ENCODE measurements at places on chromosomes 13 and 19. TPM values are rescaled to one million over a fixed set of nuclear protein-coding genes. Genes with fewer than 3 reads are reported as not detected.

The PCDH9 gene
- total RNA-seq, result 0.11 TPM

The LHFPL6 gene
- total RNA-seq, result 7.5 TPM

DNA sequence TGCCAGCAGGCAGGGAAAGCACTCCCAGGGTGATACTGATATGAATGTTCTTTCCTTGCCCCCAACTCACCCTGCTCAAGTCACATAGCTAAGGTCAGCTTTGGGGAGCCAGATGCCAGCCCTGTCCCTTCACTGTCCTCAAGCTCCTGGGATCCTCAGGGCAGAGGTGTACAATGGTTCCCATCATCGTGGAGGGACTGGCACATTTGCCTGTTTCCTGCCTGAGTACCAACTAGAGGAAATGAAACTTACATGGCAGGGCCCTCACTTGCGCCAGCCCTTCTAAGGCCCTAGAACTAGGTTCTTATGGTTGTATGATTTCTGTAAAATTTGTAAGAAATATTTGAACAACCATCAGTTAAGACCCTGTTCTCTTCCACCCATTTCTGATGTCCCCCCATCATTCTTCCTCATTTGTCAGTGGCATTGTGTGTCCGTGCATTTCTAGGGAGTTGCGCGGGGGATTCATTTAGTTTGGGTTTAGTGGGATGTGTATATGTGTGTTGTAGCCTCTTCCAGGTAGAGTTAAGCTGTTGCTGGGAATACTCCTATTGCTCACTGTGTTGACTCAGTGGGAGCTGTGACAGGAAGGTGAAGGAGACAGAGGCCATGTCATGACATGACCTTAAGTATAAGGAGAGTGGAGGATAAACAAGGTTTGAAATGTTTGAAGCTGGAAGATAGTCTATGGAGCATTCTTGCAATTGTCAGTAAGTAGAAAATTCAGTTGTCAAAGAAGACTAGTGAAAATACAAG is 41.3 kb upstream of the RCBTB2 start:
- no peak for ATAC-seq

GRCh38 chr19:30891051-30891450 is 458.2 kb downstream of the TSHZ3 start:
- ATAC-seq, result no peak

The C19orf33 gene
- not detected for total RNA-seq

DNA sequence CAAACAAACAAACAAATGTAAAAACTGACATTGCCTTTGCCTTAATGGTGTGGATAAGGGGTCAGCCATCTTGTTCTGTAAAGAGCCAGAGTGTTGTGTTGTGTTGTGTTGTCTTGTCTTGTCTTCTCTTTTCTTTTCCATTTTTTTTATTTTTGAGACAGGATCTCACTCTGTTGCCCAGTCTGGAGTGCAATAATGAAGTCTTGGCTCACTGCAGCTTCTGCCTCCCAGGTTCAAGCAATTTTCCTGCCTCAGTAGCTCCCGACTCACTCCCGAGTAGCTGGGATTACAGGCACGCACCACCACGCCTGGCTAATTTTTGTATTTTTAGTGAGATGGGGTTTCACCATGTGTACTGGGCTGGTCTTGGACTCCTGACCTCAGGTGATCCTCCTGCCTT is 27.8 kb downstream of the TIMM13 start:
- no peak for ATAC-seq

DNA sequence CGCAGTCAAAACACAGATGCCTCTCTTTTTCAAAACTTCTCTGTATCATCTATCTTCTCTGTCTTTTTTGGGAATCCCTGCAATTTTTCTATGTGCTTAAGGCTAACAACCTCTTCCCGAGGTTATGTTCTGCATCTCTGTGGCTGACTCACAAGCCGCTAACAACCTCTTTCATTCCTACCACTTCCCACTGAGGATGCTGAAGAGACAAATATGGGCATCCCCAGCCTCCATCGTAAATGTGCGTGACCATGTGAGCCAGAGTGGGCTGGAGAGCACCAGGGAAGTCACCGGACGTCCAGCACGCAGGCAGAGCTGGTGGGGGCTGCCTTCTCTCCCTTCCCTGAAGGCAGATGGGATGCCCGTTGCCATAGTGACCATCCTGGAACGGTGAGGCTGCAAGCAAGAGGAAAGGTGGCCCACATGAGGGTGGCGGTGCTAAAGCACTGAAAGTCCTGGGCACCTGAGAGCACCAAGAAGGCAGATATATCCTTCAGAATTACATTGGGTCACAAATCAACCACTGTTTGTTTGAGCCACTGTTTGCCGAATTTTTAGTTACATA is 122.8 kb downstream of the SHISA2 start:
- ATAC-seq, result no peak

GRCh38 chr13:34364633-34365032 is 546.7 kb downstream of the RFC3 start:
- no peak for ATAC-seq

The PODNL1 gene
- 1.0 TPM for total RNA-seq

The ZNF177 gene
- 1.8 TPM for total RNA-seq

The RNF225 gene
- total RNA-seq, result 0.64 TPM

DNA sequence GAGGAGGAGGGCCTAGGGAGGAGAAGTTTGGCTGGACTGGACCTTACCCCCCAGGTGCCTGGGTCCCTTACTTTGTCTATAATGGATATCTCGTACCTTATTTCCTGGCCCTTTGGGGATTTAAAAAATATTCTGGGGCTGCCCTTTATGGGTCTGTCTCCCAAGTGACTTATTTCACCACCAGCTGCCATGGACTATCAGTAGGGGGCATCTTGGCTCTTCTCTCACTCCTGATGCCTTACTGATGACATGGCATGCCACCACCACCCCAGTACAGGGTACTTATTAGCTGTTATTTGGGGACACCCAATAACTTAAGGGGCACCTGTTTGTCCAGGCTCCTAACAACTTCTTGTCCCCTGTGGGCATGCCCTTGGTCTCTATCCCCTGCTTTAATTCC is 38.0 kb downstream of the NFIX start:
- ATAC-seq, result no peak

- ATAC-seq, result no peak
These were observed 13.1 kb downstream of the EPS15L1 start for GRCh38 chr19:16458391-16459341.

The PPP1R13L gene
- total RNA-seq, result 21.0 TPM

GRCh38 chr13:98184792-98185191 is 7.7 kb upstream of the RNF113B start:
- no peak for ATAC-seq

All from activated T-helper 17 cell treated with anti-CD3 and anti-CD28 coated beads, Interleukin-2, amount 50 U/mL, for 72 hours (primary cell).